Foreskin keratinocyte (primary cell): ENCODE measurements at places on chromosomes 6 and 20. TPM values are rescaled to one million over a fixed set of nuclear protein-coding genes. Genes with fewer than 3 reads are reported as not detected.

ULBP3 gene
- total RNA-seq, result 5.6 and 7.0 TPM in 2 replicates

MICB gene
- 26.1 and 37.6 TPM in 2 replicates for total RNA-seq

PACSIN1 gene
- 0.07 TPM in 1 of 2 replicates, not detected in the other for total RNA-seq

ITCH gene
- 79.9 and 85.9 TPM in 2 replicates for total RNA-seq

ULBP1 gene
- 1.9 and 6.4 TPM in 2 replicates for total RNA-seq

FRK gene
- total RNA-seq, result 2.5 and 3.4 TPM in 2 replicates

MUC21 gene
- not detected in 2 replicates for total RNA-seq

SLC52A3 gene
- total RNA-seq, result 2.1 and 2.3 TPM in 2 replicates

NRSN2 gene
- 26.7 and 35.6 TPM in 2 replicates for total RNA-seq

CLVS2 gene
- total RNA-seq, result not detected in 2 replicates

HLA-F gene
- total RNA-seq, result 35.3 and 55.5 TPM in 2 replicates

TFAP2C gene
- 16.3 and 16.4 TPM in 2 replicates for total RNA-seq

PSMF1 gene
- total RNA-seq, result 75.0 and 85.7 TPM in 2 replicates

SCUBE3 gene
- total RNA-seq, result 0.03 TPM in 1 of 2 replicates, not detected in the other

DDO gene
- 0.07 TPM in 1 of 2 replicates, not detected in the other for total RNA-seq

LST1 gene
- 0.34 TPM in 1 of 2 replicates, not detected in the other for total RNA-seq

HRH3 gene
- not detected in 2 replicates for total RNA-seq

MOXD1 gene
- total RNA-seq, result 1.6 and 4.0 TPM in 2 replicates

KATNA1 gene
- 23.5 and 23.9 TPM in 2 replicates for total RNA-seq

TFAP2D gene
- not detected in 2 replicates for total RNA-seq

C20orf144 gene
- total RNA-seq, result 0.07 TPM in 1 of 2 replicates, not detected in the other

TGM2 gene
- total RNA-seq, result 17.4 and 41.2 TPM in 2 replicates

IPCEF1 gene
- total RNA-seq, result not detected in 2 replicates
